Breast epithelium (tissue), 4 donors: ENCODE measurements at places on chromosomes 2 and 18. TPM values are rescaled to one million over a fixed set of nuclear protein-coding genes. Genes with fewer than 3 reads are reported as not detected.

The PLEKHM3 gene
- total RNA-seq, result 35.0 TPM

The MPP4 gene
- 0.16 TPM for total RNA-seq

The FSHR gene
- not detected for total RNA-seq

The C1QL2 gene
- total RNA-seq, result not detected

The ALK gene
- 0.33 TPM for total RNA-seq

The CHRNG gene
- not detected for total RNA-seq

The ATIC gene
- 32.2 TPM for total RNA-seq

The ADAM23 gene
- 2.5 TPM for total RNA-seq

The ANTXR1 gene
- 72.8 TPM for total RNA-seq

The UGT1A3 gene
- total RNA-seq, result 0.16 TPM

The PREB gene
- 69.4 TPM for total RNA-seq

The ATP8B1 gene
- 41.3 TPM for total RNA-seq

The NDC80 gene
- total RNA-seq, result 0.96 TPM

The SERPINB3 gene
- not detected for total RNA-seq

The EVX2 gene
- total RNA-seq, result not detected

The ECEL1 gene
- 2.3 TPM for total RNA-seq

The LRATD1 gene
- 1.6 TPM for total RNA-seq

The UGT1A5 gene
- not detected for total RNA-seq

The SANBR gene
- total RNA-seq, result 7.0 TPM

The PLB1 gene
- total RNA-seq, result 8.8 TPM

The BOK gene
- total RNA-seq, result 32.2 TPM

The SGPP2 gene
- total RNA-seq, result 0.32 TPM

The SETBP1 gene
- 37.0 TPM for total RNA-seq

The SH3RF3 gene
- 5.6 TPM for total RNA-seq

The BMP10 gene
- total RNA-seq, result not detected

The UPP2 gene
- total RNA-seq, result not detected

The DNAJC5G gene
- total RNA-seq, result not detected

The RUFY4 gene
- total RNA-seq, result not detected

The PDCD1 gene
- total RNA-seq, result 0.16 TPM

The SIX3 gene
- not detected for total RNA-seq

The GCKR gene
- total RNA-seq, result not detected

The TMEM185B gene
- 31.9 TPM for total RNA-seq

The ZSCAN30 gene
- total RNA-seq, result 12.5 TPM

The HOXD1 gene
- 0.15 TPM for total RNA-seq

The LIMS3 gene
- total RNA-seq, result 1.6 TPM
